Epithelial cell of proximal tubule (primary cell): ENCODE measurements at places on chromosomes 6 and 20. TPM values are rescaled to one million over a fixed set of nuclear protein-coding genes. Genes with fewer than 3 reads are reported as not detected.

DNA sequence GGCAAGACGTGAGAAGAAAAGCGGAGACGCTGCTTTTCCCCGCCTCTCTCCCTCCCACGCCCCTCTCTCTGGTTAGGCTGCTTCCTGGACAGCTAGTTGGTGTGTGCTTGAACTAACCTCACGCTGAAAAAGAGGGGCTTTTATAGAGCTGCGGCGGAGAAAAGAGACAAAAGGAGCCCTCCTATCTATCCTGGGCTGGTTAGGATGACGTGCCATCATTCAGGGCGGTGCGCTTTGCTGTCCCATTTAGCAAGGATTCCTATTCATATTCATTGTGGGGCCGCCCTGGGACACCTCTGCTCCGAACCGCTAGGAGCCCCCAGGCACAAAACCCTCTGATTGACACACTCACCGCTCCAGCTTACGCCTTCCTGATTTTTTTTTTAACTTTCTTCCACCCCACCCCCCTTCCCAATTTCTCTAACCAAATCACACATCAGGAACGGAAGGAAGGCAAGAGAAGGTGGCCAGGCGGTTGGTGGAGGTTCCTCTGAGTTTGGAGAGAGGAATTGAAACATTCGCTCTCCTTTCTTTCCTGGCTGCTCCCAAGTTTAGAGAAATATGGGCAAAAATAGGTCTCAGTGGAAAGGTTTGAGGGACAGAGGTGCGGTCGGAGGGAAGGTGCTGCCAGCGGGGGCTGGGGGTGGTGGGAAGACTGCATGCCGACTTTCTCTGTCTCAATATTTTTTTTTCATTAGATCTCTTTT, at the start of gene OLIG3:
Gene OLIG3 (minus strand): TSS at position 114 of the 707 bp plus-strand sequence. CDS start 224 bp downstream, outside the sequence.
- no peak for DNase-seq

DNA sequence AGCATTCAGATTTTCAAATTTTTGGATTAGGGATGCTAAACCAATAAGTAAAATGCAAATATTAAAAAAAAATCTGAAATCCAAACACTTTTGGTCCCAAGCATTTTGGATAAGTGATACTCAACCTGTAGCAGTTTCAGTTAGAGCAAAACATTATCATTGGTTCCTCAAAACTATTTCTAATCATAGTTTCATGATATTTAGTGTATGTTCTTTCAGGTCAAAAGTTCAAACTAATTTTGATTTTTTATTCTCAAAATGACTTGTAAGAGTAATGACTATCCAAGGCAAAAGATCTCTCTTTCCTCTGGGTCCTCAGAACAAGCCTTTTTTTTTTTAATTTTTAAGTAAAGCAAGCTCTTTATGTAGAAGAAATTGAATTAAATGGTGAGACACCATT, 64.0 kb upstream of the TFB1M start:
- no peak for DNase-seq

- no peak for DNase-seq
Measured at GRCh38 chr6:112936504-112936903, 589.4 kb downstream of the RFPL4B start.

- DNase-seq = no peak
Measured at GRCh38 chr20:21162631-21163030, 36.7 kb downstream of the KIZ start.

- DNase-seq = no peak
Measured at GRCh38 chr6:118372413-118372812, 175.7 kb upstream of the PLN start.

- no peak for DNase-seq
Measured at GRCh38 chr6:83517500-83517899, 5.2 kb downstream of the PRSS35 start.

DNA sequence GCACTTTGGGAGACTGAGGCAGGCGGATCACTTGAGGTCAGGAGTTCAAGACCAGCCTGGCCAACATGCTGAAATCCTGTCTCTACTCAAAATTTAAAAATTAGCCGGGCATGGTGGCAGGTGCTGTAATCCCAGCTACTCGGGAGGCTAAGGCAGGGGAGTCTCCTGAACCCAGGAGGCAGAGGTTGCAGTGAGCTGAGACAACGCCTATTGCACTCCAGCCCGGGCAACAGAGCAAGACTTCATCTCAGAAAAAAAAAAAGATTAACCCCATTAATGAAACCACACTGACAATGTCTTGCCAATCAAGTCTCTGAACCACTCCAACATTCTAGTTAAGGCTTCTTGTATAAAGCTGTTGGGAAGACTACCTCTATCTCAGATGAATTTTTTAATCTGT, 4.0 kb downstream of the PREP start:
- DNase-seq = no peak

DNA sequence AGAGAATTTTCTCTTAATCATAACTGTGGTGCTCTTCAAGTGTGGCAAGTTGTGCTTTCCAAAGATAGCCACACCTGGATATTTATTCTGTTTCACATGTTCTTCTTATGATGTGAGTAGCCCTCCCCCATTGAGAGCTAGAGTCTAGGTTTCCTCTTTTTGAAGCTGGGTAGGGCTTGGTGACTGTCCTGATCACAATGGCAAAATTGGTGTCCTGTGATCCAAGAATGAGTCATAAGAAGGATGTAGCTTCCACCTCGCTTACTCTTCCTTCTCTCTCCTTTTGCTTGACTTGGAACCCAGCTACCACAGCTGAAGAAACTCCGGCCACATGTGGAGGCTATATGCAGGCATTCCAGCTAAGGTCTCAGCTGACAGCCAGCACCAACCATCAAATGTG, 7.4 kb upstream of the IGF2R start:
- no peak for DNase-seq

DNA sequence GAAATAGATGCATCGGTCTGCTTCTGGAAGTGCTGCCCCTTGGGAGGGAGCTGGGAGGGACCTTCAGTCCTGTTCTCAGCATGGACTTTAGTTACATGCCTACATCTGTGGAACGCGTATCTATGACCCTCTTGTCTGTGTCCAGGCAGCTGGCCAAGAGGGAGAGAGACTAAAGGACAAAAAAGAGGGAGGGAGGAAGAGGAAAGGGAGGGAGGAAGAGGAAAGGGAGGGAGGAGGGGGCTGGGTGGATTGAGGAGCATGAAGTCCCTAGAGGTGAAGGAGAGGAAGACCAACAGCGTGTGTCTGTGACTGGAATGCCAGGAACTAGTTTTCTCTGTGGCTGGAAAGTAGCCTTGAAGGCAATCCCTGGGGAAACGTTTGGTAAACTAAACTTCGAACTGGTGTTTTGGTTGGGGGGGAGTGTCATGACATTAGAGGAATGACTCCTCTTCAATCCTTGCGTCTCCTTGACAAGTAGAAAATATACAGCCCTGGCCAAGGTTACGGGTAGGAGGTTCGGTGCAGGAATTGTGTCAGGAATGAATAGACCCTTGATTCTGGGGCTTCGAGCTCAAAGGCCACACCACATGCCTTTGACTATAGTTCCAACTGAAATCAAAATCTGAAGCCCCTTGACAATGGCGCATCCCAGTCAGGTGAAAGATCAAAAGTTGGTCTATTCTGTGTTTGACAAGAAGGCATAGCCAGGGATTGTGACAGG, 52.0 kb upstream of the PLEKHG1 start:
- no peak for DNase-seq

- DNase-seq = no peak
Measured at GRCh38 chr6:35782424-35782823, 1.6 kb downstream of the CLPSL1 start.

- no peak for DNase-seq
Measured at GRCh38 chr20:38635721-38636288, 34.2 kb downstream of the ARHGAP40 start.

DNA sequence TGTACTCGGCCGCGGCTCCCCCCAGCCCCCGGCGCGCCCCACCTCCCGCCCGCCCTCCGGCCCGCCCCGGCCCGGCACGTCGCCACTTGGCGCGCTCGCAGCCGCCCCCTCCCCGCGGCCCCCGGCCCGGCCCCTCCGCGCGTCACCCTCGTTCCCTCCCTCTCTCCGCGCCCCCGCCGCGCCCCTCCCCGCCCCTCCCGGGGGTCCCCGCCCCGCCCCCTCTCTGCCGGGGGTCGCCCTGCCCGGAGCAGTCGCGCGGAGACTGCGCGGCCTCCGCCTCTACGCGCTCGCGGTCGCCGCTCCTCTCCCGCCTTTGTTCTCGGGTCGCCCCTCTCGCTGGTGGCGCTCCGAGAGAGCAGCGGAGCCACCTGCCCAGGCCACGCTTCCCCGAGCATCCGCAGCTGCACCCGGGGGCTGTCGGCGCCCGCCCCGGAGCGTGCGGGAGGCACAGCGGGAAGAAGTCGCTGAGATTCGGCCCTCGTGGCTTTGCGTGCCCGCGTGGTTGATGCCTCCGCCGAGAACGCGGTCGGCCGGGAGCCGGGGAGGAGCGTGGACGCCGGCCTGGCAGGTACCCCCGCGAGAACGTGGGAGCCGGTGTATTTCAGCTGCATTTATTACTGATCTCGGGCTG, at the start of gene PHF10:
Gene PHF10 (minus strand): TSS at position 7 of the 631 bp plus-strand sequence. CDS start 569 bp downstream, outside the sequence.
- no peak for DNase-seq

TCP11 gene
- 0.29 TPM in 1 of 2 replicates, not detected in the other for total RNA-seq

ACTL10 gene
- 2.2 TPM in 2 replicates for total RNA-seq

RRBP1 gene
- total RNA-seq = 73.1 and 77.5 TPM in 2 replicates
